ENCODE measurements at places on chromosomes 2 and 18.
A peak's percentile ranks its signal among the peaks of the same experiment; 100 is the strongest.

DNA sequence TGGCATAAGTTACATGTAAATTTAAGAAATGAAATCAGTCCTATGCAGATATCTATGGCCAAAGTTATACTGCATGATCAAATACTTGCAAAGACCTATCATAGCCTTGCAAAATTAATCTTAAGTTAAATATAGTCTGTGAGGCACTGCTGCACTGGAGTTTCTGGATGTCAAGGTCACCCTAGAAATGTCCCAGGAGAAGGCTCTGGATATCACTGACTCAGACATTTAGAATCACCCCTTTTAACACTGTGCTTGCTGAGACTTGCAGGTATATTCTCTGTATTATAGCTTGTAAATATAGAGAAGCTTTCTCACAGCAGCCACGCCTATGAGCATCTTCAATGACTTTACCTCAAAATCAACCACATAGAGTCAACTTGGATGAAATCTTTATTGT, 51.5 kb downstream of the ETAA1 start:
- no peak for DNase-seq

GRCh38 chr2:188784269-188784762, 189.9 kb upstream of the COL3A1 start:
- no peak for DNase-seq

- DNase-seq = no peak
Measured at GRCh38 chr2:62956651-62957050, 94.0 kb upstream of the OTX1 start.

DNA sequence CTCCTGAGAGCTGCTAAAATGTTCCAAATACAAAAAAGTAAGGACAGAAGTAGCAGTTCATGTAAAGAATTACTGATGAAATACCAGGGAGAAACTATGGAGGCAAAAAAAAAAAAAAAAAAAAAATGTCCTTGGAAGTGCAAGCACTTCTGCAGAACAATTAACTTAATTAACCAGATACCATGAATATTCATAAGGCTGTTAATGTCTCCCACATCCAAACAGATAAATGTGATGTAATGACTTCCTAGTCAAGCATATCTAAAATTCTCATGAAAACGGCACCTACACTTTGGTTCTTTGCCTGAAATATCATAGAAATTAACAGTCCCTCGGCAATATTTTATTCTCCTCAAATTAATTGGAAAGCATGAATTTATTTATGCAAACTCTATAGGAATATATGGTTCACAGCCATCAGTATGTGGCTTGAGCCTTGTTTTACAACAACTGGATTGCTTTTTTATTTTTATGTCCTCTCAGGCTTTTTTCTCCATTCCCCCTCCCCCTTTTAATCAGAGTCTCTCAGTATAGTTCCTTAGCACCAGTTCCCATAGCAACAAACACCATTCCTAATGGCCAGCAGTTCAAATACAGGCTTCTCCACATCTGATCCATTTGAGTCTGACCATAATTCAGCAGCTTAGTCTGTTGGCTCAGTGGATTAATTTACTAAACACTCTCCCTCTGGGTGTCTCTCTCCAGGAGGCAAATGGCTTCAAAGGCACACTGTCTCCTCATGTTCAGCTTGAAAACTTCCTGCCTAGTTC, 97.1 kb downstream of the ITGA4 start:
- no peak for DNase-seq

DNA sequence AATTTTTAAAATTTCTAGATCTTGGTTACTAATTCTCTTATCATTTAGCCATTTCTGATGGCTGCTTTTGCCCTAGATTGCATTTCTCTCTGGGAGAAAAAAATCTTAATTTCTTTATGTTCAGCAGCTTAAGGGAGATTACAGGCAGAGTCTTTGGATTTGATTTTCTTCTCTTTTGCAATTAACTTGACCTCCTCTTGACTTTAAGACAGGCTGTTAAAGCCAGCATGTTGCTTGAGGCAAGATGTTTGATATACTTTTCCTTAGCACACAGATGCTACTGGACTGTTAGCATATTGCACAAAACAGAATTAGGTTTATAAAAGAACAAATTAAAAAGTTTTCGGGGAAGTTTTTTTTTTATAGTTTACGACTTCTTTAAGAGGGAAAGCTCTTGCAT, 50.0 kb downstream of the XRCC5 start:
- DNase-seq = no peak

DNA sequence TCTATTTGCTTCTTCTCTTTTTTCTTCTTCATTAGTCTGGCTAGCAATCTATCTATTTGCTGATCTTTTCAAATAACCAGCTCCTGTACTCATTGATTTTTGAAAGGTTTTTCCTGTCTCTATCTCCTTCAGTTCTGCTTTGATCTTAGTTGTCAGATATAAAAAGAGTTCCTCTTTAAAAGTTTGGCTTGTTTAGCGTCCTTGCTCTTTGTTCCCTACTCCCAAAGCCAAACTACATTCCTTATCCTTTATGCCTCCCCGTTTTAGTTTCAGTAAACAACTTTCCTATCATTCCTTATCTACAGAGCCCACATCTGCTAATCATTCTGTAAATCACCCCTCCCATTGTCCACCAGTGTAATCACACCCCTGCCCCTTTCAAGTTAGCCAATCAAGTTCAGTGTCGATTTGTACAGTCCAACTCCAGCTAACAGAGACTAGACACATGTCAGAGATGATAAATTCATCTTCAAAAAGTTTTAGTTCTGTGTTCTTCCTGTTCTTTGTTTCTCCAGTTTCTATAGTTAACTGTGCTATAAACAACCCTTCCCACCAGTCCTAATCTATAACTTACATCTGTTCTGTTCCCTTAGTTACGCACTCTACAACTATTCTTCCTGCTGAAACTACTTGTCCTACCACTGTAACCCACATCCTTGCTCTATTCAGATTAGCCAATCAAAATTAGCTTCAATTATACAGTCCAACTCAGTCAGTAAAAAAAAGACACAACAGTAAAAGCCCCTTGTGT, 44.4 kb downstream of the TFPI start:
- no peak for DNase-seq

DNA sequence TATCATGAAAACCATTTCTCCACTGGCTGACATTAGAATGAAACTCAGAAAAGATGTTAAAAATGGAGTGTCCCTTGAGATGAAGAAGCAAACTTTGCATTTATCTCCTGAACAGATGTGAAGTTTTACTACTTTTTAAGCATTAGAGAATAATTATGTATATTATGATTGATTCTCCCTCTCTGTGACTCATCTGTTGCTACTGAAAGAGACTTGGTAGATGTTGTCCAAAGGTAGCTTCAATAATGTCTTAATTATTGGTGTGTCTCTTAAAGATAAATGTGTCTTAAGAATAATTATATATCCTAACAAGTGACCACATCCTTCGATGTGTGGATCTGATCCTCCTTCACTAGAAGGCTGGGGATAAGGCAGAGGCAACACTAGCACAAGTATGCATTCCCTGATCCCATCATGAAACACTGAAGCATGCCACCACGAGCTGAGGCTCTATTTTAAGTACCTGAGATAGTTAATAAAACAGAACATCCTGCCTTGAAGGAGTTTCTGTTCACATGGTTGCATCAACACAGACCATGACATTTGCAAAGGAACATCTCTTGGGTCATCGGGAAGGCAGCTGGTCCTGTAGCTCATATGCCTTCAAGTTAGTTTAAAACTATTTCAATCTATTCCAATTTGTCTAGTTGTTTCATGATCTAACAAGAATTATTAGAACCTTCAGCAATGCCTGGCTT, 15.5 kb downstream of the RND3 start:
- DNase-seq = no peak

GRCh38 chr2:3630631-3631030, 27.4 kb upstream of the ALLC start:
- DNase-seq = no peak

DNA sequence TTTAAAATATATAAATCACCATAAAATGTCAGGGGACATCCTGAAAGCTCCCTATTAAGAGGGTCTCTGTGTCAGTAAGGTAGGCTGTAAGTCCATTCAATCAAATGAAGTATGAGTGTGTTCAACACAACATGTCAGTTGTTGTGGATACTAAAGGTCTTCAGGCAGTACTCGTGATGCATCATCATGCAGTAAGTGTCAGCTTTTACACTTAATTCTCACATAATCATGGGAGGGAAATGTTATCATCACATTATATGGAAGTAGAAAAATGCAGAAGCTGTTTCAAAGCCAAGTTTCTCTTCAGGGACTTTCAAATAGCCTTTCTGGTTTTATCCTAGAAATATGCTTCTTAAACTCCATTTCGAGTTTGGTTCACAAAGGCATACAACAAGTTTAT, 477.1 kb upstream of the ID2 start:
- peak; percentile 18 for DNase-seq

- DNase-seq = no peak
Measured at GRCh38 chr18:22171258-22172119, 2.1 kb downstream of the GATA6 start.

DNA sequence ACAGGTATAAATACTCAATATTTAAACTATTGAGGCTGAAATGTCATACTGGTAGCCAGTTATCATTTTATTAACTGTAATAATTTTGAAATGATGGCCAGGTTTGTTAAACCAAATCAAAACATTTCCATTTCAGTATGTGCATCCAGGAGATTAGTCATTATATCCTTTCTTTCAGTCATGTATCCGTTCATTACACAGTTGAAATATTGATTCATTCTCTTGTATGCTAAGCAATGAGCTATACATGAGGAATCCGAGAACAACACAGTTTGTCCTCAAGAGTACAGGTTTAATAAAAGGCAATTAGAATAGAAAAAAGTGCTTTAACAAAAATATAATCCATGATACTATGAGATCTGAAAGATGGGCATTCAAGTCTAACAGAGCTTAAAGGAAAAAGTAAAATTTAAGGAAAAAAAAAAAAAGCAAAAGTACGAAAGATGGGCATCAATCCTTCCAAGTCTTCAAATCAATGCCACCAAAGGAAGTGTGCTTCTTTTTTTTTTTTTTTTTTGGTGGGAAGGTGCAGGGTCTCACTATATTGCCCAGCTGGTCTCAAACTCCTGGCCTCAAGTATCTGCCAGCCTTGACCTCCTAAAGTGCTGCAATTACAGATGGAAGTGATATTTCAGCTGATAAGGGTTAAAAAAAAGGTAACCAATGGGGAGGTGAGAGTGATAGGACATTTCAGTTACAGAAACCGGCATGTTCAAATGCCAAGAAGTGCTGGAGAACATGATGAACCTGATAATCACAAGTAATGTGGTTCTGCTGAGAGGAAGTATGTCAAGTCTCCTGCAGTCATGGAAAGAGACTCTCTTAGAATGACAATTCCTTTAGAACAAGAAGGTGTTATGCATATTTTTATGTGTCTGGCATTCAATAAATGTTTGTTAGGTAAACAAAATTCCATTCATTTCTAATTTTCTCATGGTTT, 35.8 kb downstream of the PUM2 start:
- DNase-seq = peak; percentile 13
